ENCODE measurements at places on chromosomes 2 and 18.

GRCh38 chr2:151357359-151357758, at the start of gene TNFAIP6:
Gene TNFAIP6, plus strand, starts transcription at chr2:151357592. Its CDS starts 75 bp downstream, at chr2:151357667.
- DNase-seq = no peak

DNA sequence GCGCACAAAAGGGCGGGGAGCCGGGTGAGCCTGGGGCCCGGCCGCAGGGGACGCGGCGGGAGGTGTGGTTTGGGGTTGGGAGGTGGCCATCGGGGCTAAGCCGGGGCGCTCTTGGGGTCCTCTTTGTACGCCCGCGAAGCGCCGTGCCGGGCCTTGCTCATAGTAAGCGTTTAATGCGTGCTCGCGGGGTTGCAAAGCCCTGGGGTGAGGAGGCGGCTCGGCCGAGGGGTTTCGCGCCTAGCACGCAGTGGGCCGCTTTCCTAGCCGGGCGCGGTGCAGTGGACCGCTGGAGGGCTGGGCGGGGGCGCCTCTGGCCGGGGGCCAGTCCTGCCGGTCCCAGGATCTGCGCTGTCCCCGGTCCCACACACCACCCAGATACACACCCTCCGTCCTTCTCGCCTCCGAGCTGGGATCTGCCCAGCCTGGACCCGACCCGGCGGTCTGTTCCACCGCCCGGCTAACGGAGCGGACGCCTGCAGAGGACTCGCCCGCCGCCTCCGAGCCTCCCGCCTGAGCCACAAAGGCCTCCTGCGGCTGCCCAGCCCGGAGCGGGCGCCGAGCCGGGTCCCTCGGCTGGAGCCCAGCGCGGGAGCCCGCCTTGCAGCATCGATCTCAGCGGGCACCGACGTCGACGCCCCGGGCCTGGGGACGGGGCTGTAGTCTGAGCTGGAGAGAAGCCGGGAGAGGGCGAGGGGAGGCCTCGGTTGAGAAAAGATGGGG, 564 bp downstream of the DPYSL5 start:
- DNase-seq = no peak

- DNase-seq = no peak
Measured at GRCh38 chr18:47871288-47871687, 59.2 kb downstream of the SMAD2 start.

DNA sequence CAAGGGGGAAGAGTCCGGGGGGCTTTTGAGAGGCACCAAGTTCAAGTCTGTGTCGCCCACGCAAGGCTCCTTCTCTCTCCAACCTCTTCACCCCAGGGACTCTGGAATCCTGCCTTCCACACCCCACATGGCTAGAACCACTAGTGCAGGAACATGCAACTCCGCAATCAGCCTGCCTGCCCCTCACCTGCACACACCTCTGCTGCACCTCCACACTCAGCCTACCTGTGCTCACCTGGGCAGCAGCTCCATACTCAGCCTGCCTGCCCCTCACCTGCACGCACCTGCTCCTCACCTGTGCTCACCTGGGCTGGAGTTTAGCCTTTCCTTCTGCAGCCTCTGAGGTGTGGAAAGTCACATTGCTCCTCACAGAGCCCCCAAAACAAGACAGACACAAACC, 277.4 kb downstream of the NDUFA10 start:
- DNase-seq = no peak
